ENCODE measurements at places on chromosomes 1 and 21.

GRCh38 chr1:212467843-212468482 is 35.2 kb downstream of the NENF start:
- no peak for DNase-seq

DNA sequence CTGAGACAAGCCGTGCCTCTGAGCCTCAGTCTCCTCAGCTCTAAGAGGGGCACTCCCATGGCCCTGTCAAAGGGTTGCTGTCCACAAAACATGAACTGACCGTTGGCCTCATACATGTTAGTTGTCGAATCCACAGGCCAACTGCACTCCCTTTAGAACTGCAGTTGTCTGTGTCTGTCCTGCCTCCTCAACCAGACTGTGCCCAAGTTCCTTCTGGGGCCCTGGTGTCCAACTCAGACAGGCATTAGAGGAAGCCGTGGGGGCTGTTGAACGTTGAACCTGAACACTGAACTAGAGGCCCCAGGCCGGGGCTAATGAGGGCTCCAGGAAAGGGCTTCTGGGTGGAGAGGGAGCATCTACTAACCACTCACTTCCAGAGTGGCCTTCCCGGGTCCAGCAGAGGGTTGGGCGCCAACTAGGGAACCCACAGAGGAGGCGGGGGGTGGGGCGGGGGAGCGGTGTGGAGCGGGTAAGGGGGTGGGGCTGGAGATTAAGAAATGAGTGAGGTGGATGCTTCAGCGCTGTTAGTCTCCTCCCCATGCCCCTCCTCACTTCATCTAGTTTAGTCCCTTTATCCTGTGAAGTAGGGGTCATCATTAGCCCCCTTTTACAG is at the start of gene RAB42:
Gene RAB42 (plus strand): TSS at position 558 of the 613 bp plus-strand sequence. CDS start 247 bp downstream, outside the sequence.
- DNase-seq, result no peak

GRCh38 chr21:45098867-45099266 is 24.5 kb downstream of the ADARB1 start:
- peak; percentile 19 for DNase-seq

DNA sequence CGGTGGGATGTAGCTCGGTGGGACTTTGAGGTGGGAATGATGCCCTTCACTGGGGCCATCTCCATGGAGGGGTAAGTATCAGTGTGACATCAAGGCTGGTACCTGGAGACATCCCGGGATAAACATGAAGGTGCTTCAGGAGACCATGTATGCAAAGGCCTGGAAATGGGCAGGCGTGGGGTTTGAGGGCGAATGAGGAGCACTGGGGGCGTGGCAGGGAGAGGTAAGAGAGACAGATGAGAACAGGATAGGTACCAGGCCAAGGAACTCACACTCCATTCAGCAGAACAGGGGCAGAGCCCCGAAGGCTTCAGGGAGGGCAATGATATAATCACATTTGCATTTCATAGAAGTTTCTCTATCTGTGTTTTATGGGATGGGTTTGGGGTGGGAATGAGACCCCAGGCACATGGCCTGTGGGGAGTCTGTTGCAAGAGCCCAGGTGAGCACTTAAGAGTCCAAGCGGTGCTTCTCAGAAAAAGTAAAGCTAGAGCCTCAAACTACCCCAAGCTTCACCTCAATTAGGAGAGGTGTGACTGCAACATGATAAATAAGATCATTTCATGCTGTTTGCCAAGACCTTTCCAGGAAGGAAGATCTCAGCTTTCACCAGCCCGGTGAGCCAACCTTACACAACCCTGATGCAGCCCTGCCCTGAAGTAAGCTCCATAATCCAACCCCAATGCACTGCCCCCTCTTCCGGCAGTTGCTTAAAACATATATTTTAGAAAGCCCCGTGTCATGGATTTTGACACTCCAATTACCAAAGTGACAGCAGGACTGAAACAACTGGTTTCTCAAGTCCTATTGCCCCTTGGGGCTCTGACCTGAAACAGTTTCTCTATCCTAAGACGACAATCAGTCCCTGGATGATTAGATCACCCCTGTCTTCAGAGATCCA is 7.4 kb downstream of the S100A9 start:
- DNase-seq, result no peak

GRCh38 chr1:39398278-39399021 is 93.0 kb upstream of the BMP8A start:
- peak; percentile 100 for DNase-seq

DNA sequence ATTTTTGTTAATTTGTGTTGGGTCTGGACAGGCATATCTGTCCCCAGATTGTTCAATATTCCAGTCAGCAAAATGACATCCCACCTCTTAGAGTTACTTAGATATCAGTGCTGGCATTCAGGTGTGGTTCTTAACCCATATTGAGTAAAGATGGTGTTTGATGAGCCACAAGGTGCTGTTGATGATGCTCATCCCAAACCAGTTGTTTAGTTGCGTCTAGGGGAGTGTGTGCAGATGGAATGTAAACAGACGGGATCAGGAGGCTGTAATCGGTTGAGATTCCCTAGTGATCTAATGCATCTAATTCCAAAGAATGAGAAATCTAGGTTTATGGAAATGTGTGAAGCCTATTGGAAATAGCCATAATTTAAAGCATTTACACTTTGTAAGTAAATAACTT is 1.1 kb downstream of the HOOK1 start:
- DNase-seq, result no peak

DNA sequence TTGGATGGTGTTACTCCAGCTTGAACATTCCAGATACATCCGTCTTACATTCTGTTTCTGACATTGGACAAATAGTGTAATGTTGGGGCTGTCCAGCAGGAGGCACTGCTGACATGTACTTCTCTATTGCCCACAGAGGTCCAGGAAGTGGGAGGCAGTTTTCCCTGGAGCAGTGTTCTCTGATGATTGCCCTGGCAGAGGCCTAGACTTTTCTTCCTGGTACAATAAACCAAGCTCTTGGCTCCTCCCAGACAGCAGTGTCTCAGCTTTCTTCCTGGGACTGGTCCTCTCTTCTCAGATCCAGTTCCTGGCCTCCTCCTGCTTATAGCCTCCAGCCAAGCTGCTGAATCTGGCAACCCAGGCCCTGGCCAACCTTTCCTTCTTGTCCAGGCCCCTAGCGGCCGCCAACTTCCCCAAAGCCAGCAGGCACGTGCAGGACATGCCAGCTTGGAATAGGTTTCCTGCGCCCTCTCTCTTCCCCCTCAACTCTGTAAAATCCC is 14.9 kb upstream of the IFNLR1 start:
- DNase-seq, result peak; percentile 92

GRCh38 chr1:1115136-1115785 is 628 bp downstream of the C1orf159 start:
- DNase-seq, result no peak

DNA sequence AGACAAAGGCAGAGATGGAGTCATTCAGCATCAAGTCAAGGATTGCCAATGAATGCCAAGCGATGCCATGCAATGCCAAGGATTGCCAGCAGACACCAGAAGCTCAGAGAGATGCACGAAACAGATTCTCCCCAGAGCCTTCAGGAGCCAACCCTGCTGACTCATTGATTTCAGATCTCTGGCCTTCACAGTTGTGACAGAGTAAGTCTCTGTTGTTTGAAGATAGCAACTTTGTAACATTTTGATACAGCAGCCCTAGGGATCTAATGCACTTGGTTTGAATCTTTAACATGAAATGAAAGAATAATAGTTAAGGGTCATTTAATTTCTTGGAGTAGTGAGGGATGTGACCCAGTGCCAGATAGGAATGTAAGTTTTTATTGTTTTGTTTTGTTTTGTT is 287.4 kb upstream of the RUNX1 start:
- no peak for DNase-seq

DNA sequence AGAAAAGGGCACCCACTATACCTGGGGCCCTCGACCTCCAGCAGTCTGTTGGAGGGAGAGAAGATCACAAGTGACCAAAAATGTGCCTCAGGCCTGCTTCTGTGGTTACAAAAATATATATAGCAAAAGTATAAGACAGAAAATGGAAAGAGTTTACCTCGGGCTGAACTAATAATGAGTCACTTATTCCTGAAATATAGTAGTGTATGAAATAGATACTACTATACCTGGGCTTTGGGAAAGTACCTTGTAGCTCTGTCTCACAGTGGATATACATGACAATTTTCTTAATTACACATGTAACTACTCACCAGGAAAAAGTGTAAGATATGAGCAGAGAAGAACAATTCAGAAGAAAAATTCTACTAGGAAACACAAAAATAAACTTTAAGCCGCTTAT is 7.3 kb upstream of the APCS start:
- no peak for DNase-seq

DNA sequence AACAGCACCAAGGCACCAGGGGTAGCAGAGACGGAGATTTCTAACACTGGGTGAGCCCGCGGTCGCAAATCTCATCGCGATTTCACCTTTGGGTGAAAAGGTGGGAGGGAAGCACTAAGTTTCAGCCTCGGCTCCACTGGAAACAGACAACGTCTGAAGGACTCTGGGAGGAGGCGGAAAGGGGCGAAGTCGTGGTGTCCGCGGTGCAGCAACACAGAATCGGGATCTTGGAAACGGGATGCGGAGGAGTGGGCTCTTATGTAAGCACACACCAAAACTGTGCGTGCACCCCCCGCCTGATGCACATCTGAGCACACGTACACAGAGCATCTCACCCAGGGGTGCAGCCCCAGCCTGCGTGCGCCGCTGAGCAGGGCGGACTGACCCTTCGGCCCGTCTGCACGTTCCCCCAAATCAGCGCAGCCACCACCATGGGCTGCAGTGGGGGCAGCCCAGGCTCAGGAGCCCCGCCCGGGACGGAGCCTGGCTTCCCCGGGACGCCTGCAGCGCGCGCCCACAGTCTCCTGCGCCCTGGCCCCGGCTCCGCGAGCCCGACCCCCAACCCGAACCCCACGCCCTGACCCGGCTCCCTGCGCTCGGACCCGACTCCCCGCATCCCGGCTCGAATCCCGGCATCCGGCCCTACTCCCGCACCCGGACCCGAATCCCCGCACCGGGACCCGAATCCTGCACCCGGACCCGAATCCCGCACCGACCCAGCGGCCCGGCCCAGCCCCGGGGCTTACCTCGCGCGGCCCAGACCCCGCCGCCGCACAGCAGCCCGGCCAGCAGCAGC is 670 bp downstream of the CLSTN1 start:
- no peak for DNase-seq

DNA sequence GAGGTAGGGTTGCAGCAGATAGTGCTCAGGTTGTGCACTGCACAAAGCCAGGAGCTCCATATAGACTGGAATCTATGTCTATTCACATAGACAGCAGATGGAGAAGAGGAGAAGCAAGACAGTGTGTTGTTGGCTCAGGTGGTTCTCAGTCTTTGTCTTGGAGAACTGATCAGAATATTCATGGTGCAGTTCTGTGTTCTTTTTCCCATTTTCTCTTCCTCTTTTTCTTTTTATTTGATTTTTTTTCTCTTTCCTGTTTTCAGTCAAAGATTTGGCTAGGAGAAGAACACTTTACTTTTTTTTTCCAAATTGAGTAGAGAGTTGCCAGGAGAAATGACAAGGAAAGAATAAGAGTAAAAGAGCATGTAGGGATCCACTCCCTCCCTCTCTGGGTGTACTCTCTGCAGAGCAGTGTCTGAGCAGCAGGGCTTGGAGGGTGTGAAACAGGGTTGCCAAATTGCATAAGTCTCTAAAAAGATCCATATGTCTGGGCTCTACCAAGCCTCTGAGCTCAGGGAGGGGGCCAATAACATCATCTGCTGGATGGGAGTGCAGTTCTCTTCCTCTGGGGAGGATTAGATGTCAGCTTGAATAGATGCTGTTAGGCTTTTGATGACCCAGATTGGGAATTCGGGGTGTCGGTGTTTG is 8.7 kb upstream of the CD34 start:
- DNase-seq, result no peak

GRCh38 chr1:191348328-191348727 is 809.9 kb upstream of the RGS18 start:
- peak; percentile 1 for DNase-seq

GRCh38 chr1:170555370-170555769 is 23.4 kb downstream of the GORAB start:
- no peak for DNase-seq

GRCh38 chr1:244269169-244269568 is 182.5 kb downstream of the ADSS2 start:
- DNase-seq, result no peak

Data from renal cortical epithelial cell (primary cell).